ENCODE measurements at places on chromosomes 12 and 14.

- DNase-seq: no peak
These were observed 84.5 kb upstream of the MANSC4 start for GRCh38 chr12:27864521-27864920.

- DNase-seq: no peak
These were observed 73.6 kb downstream of the ANO6 start for GRCh38 chr12:45289245-45290215.

GRCh38 chr14:61109288-61109687, 128.2 kb downstream of the SLC38A6 start:
- no peak for DNase-seq

DNA sequence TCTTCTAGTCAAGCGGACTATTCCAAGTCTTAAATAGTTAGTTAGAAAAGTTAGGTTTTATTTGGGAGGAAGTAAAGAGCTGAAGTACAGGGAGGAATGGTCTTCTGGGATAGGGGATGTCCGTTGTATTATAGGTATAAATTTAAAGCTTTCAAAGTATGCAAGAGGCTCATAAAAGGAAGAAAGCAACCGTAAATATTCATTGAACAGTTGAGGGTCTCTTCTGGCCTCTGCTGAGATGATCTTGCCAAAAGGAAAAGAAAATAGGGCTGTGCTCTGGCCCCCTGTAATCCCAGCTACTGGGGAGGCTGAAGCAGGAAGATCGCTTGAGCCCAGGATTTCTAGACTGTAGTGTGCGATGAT, 377 bp upstream of the TIMELESS start:
- DNase-seq: no peak

DNA sequence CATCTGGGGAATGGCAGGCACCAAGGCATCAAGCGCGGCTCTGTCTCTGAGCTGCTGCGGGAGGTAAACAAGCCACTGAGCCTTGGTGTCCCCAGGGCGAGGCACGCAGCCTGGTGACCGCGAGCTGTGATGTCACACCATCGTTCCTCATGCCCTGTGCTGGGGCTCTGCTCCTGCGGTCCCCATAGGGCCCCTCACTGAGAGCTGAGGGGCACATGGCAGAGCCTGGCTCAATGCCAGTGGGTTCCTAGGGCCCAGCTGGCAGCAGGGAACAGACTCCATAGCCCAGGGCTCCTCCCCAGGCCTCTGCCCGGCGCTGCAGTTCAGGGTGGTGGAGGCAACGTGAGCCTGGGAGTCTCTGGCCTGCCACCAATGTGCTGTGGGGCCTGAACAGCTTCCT, 22.6 kb downstream of the CHGA start:
- no peak for DNase-seq

DNA sequence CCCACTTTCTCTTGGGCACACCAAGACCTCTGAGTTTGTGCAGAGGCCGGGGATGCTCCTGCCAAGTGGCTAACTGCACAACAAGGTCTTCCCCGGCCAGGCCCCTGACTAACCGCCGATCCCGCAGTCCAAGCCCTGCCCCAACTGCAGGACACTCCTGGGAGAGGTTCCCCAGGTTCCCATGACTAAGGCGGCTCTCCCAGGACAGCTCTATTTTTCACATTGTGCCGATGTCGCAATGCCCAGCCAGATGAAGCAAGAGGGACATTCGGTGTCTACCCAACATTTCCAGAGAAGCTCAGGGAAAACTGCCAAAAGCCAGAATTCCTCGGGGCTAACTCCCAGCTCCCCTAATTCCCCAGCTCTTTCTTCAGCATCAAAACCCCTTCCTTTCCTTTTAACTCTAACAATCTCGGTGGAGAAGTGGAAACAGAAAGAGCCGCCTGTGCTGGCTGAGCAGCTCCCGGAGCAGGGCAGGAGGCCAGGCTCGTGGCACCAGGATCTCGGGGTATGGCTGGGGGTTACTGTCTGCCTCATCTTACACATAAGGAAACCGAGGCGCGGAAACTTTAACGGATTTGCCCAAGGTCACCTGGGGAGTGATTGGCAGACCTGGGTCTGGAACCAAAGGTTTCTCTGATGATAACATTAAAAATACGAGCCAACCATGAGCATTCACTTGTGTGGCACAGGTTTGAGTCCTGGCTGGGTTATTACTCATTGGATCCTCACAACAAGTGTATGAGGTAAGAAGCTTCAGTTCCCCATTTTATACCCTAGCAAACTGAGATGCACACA, 318.2 kb downstream of the BCL11B start:
- peak; percentile 75 for DNase-seq

DNA sequence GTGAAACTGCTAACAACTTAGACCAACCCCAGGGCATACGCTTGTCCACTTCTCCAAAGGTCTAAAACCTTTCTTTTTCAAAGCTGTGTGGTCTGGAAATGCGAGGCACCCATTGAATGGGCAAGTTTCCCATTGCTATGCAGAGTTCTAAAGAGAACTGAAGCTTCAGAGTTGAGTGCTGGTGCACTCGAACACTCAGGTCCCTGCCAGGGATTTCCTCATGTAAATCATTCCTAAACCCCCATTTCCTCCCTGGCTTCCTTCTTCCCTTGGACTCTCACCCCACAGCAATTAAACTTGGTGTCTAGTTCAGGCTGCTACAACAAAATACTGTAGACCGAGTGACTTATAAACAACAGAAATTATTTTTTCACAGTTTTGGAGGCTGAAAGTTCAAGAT, 2.2 kb upstream of the PXN start:
- DNase-seq: no peak

- DNase-seq: no peak
These were observed 17.7 kb downstream of the SBNO1 start for GRCh38 chr12:123346946-123347345.

DNA sequence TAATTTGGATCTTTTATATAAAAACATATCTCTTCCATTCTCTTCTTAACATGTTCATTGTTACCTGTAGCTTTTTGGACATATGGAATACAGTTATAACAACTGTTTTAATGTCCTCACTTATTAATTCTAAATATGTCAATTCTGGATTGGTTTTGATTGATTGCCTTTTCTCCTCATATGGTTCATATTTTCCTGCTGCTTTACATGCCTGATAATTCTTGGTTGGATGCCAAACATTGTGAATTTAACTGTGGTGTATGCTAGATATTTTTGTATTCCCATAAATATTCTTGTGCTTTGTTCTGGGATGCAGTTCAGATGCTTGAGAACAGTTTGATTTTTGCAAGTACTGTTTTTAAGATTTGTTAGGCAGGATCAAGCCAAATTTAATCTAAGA, 10.8 kb downstream of the C14orf132 start:
- DNase-seq: no peak

All from RWPE1 (cell line).